Spleen (tissue), 13 donors: ENCODE measurements at places on chromosomes 4 and X.

DNA sequence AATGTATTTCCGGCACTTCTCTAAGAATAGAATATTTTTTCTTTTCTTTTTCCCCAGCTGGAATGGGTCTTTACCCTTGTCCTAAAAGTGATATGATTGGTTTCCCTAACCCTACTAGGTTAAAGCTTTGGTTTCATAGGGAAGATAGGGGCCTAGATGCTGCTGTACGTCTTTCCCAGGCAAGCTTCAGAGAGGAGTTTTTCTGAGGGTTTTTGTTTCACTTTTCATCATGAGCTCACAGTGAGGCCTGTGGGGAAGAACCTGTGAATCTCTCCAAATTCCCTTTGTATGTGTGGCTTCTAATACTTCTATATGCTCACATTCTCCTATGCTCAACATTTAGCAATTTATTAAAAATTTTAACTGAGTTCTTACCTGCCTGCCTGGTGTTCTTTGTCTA, 320.0 kb upstream of the PCDH18 start:
- DNase-seq, result no peak

DNA sequence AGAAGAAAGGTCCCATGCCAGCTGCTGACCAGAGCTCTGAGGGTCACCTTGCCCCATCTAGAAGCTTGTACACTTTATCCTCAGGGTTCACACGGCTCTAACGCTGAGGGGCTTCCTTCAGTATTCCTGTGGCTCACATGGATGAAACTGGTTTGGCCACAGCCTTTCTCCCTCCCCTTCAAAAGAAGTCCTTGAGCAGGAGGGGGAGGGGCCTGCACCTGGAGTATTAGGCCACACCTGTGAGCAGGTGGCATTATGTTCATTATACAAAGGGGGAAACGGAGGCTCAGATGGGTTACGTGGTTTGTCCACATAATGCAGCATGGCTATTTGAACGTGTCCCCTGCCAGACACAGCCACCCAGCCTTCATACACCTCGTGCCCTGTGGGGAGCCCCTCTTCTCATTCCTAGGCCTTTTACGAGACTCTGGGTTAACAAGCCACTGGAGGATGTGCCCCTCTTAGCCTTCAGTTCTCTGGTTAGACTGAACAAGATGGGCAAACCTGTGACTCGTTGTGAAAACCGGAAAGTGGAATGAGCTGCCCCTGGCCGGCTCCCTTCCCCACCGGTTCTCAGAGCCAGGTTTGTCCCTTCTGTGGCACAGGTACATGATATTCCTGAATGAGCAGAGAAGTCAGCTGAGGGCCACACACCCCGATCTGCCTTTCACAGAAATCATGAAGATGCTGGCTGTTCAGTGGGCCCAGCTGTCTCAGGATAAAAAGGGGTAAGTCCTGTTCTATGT, 27.2 kb upstream of the JAKMIP1 start:
- DNase-seq, result no peak

- DNase-seq, result no peak
Observed at GRCh38 chrX:150696331-150696730, 3.1 kb downstream of the MTMR1 start.

- DNase-seq, result no peak
Observed at GRCh38 chrX:66766318-66766717, 127.4 kb upstream of the EDA2R start.

- DNase-seq, result no peak
Observed at GRCh38 chr4:73142995-73143547, 73.6 kb upstream of the COX18 start.

- no peak for DNase-seq
Observed at GRCh38 chr4:40190465-40190864, 6.4 kb upstream of the RHOH start.

- DNase-seq, result no peak
Observed at GRCh38 chr4:129403848-129404247, 307.9 kb downstream of the C4orf33 start.

DNA sequence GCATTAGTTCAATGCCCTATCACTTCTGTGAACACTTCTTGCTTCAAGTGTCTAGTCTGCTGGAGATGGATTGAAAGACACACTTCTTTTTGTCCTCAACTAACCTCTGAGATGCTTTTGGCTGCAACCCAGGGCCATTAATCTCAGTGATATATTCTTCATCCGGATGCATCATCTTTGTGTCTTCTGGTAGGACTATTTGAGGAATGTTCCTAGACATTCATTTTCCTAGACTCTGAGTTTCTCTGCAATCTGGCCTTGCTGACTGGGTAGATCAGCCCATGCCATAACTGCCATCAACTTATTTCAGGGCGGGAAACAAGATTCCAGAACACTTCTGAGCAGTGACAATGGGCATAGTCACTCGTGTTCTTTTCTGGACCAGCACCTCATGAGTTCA, 329.4 kb downstream of the PDGFC start:
- DNase-seq, result no peak

GRCh38 chr4:126725906-126726305, 906.9 kb upstream of the INTU start:
- no peak for DNase-seq

DNA sequence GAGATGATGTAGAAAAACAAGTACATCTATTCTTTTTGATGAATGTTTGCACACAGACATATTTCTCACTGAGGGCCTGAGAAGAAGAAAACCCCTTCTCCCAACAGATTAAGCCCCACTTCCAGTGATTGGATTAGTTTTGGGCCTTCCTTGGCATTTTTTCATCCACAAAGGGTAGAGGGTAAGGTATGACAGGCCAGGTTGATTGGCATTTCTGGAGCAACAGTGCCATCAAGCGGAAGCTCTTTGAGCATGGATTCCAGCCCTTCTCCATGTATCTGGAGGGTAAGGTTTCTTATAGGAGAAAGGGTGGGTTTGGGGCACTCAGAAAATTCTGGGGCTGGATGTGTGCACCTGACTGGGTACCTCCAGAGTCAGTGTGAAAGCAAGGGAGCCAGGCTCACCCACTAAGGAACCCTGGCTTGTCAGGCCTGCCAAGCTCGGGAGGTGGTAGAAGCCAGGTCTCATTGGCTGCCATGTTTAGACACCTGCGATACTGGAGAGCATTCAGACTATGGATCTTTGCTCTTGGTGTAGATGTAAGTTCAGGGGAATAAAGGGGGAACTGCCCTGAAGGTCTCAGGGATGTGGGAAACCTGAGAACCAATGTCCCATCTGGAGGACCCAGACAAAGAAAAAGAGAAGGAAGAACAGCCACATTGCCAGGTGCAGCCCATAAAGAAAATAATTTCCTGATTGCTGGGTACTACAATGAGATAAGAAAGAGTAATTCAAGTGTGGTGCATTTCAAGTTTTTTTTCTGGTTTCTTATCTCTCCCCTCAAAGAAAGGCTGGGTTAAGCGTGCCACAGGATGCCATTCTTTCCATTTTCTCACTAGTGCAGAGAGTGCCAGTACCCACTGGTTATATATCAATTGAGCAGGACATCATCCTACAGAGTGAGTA, 222.3 kb upstream of the AGTR2 start:
- DNase-seq, result no peak

- no peak for DNase-seq
Observed at GRCh38 chrX:44042116-44042515, 68.9 kb upstream of the NDP start.

DNA sequence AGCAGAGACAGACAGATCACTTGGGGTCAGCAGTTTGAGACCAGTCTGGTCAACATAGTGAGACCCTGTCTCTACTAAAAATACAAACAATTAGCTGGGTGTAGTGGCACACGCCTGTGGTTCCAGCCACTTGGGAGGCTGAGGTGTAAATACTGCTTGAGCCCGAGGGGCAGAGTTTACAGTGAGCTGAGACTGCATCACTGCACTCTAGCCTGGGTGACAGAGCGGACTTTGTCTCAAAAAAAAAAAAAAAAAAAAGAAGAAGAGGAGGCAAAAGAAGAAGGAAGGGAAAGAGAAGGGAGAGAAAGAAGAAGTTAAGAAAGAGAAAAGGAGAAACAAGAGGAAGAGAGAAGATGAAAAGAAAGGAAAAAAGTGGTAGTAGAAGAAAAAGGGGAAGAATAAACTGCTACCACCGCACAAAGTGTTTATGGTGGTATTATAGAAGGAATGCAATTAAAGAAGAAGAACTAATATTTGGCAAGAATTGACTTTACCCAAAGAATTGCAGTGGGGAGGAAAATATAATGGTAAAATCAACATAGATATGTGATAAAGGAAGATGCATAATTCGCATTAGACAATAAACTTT, 19.6 kb upstream of the NSUN7 start:
- no peak for DNase-seq

- DNase-seq, result no peak
Observed at GRCh38 chr4:102759831-102760644, 730 bp downstream of the MANBA start.

DNA sequence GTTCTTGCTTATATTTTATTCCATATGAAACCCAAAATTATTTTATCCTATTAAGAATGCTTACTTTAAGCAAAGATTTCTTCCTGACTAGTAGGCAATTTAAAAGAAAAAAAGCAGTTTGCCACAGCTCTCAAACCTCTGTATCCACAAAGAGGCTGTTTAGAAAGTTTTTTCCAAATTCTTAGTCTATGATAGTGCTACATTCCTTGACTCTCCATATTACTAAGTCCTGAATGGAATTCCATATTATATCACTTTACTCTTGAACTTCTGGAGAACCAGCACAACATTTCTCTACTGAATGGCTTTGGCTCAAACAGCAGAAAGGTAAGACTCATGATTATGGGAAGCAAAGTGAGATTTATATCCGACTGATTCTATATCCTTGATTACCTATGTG, 8.3 kb downstream of the SLC10A6 start:
- DNase-seq, result no peak

DNA sequence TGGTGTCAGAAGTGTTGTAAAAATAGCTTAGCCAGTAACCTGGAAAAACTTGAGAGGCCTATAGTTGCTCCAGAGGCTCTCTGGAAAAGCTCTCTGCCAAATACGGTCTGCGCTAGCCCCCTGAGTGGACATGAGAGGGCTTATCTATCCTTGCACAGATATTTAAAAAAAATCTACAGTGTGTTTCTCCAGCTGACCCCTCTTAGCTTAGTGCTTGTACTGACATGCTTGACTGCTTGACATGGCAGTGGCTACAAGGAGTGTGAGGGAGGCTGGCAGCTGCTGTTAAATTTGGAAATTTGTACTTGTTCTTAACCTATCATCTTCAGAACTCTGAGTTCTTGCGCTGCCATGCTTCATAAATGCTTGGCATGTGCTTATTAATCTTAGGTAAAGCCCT, 229.2 kb downstream of the RBMX2 start:
- no peak for DNase-seq

- no peak for DNase-seq
Observed at GRCh38 chr4:156870861-156871260, 100.7 kb downstream of the PDGFC start.

GRCh38 chr4:36493251-36493650, 211.8 kb downstream of the DTHD1 start:
- no peak for DNase-seq

- no peak for DNase-seq
Observed at GRCh38 chr4:146742416-146742815, 103.7 kb downstream of the POU4F2 start.

- no peak for DNase-seq
Observed at GRCh38 chr4:188941524-188942119, 802.4 kb downstream of the TRIML1 start.

DNA sequence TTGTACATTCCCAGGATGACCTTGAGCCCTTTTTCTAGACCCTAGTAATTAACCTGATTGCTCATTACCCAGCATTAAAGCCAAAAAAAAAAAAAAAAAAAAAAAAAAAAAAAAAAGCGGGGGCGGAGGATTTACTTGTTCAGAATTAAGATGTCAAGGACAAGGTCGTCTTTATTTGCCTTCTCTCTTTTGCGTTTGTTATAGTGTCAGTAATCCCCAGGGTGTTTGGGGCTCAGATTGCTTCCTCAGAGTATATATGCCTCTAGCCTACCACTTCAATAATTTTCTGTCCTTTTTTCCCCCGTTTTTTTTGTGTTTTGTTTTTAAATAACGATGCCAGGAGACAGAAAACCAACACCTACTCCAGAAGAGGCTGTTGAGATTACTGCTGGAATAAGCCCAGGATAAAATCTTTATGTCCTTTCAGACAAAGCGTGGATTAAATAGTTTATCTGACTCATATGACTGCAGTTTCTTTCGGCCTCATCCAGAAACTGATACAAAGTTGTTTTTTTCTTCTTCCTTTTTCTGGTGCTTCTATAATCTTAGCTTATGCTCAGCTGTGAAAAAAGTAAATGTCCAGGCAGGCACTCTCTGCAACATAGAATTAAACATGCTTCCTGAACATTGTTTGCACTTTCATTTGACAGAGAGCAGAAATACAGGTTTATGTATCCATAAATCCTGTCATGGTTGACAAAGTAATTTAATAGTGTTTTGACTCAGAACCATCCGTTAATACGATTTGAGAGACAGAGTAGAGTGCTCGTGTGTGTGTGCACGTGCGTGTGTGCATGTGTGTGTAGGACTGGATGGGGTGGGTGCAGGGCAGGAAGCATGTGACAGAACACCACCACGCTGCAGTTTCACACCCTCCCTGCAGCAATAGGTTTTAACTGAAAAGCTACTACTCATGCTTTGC, 138.6 kb downstream of the AFF1 start:
- DNase-seq, result peak; percentile 89

GRCh38 chr4:70591955-70592582, at the start of gene AMBN:
Gene AMBN, plus strand, starts transcription at chr4:70592256. Its CDS starts 103 bp downstream, at chr4:70592359.
- DNase-seq, result no peak

- DNase-seq, result no peak
Observed at GRCh38 chrX:12984603-12985319, 9.9 kb downstream of the TMSB4X start.

- DNase-seq, result peak; percentile 71
Observed at GRCh38 chrX:350534-351323, 32.1 kb upstream of the GTPBP6 start.

DNA sequence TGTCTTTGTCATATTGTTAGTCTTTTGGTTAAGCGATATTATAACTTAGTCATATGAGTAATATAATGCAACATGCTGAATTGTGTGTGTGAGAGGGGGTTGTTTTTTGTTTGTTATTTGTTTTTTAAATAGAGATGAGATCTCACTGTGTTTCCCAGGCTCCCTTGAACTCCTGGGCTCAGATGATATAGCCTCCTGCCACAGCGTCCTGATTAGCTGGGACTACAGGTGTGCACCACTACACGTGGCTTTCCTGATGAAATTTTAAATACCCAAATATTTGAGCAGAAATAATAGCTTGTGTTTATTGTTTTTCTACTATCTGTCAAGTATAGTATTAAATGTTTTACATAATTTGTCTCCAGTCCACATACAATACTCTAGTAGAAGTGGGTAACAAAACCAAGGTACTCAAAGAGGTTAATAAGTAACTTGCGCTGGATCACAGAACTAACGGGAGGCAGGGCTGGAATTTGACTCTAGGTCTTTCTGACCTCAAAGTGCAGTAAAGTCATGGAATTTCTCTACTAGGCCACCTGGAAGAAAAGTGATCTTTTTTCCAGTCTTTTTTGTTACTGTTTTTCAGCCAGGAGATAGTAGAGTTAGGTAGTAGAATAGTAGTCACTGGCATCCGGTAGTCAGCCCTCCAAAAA, 47.8 kb downstream of the CLCN3 start:
- no peak for DNase-seq

DNA sequence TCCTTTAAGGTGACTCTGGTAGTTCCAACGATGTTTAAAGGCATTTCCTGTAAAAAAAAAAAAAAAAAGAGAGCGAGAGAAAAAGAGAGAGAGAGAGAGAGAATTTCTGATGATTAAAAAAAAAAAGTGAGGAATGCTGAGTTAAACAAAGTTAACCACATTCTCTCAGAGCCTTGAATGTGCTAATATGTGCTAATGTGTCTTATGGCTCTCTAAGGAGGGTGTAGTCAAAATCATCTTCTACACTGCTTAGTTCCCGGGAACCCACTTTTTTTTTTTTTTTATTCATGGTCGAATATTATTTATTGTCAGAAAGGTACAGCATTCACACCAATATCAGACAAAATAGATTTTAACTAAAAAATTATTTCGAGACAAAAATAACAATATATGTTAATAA, 111.7 kb downstream of the SNCA start:
- DNase-seq, result no peak

- no peak for DNase-seq
Observed at GRCh38 chr4:88533088-88533790, 9.7 kb upstream of the PYURF start.
